NK-92 treated with Interleukin-12 subunit alpha and Interleukin-12 subunit beta, amount 100 ng/mL, for 24 hours (cell line): ENCODE measurements at places on chromosomes 4 and X.

DNA sequence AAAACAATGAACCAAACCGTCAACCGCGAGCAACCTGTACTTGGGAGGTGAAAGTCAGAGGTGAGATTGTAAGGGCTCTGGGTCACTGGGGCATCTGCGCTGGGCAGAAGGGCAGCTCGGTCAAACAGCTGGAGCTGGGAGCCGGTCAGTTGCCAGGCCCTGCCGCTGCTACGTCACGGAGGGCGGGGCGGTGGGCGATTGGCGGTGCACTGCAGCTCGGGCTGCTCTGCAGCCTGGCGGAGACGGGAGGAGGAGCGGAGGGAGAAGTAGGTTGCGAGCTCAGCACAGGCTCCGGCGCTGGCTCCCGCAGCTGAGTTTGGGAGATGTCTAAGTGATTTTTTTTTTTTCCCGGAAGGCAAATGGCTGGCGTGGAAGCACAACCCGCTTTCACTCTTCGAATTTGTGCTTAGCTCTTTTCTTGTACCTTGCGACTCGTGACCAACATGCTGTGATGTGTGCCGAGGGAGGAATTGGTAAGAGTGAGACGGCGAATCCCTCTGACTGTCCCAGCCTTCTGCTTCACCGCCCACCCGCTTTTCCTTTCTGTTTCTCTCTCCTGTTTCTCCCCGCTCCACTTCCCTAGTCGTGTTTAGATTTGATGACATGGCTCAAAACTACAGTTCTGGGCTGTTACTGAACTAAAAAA is at the start of gene ATP10D:
TSS of gene ATP10D (plus strand) at position 229 of the 646 bp plus-strand sequence. CDS start 27,266 bp downstream, outside the sequence.
- DNase-seq = peak; percentile 78

GRCh38 chr4:57148177-57148576 is 38.0 kb upstream of the IGFBP7 start:
- no peak for DNase-seq

- DNase-seq = no peak
Measured at GRCh38 chrX:120207009-120207605, 43.5 kb upstream of the ZBTB33 start.

GRCh38 chr4:81531410-81531809 is 59.7 kb upstream of the RASGEF1B start:
- DNase-seq = no peak

DNA sequence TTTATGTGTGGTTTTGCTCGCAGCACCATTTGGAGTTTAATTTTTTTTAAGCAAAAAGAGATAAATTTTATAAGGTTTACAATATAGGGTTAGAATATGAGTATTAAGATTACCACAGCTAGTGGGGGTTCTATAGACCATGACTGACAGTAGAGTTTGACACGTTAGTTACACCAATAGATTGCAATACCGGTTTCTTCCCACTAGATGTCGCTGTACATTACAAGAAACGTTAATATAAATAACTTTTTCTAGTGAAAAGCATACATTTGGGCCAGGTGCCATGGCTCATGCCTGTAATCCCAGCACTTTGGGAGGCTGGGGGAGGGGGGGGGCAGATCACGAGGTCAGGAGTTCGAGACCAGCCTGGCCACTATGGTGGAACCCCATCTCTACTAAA is 433.6 kb downstream of the MAGEB5 start:
- no peak for DNase-seq

DNA sequence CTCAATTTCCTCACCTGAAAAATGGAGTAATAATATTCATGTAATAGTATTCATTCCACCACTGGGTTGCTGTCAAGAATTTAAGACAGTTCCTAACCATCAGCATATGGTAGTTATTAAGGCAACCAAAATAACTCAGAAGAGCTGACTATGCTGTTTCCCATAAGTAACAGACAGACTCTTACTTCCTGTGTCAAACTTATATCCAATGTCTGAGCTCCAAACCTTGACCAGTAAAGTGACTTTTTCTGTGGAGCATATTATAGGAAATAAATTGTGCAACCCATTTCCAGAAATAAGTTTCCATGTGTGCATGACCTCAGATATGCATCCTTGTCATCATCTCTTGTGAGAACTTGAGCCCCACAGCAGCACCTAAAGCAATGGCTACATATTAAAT is 78.8 kb downstream of the HADH start:
- DNase-seq = no peak

GRCh38 chr4:109263721-109264120 is 38.7 kb downstream of the COL25A1 start:
- DNase-seq = no peak

GRCh38 chr4:1236103-1236641 is 12.8 kb downstream of the CTBP1 start:
- DNase-seq = no peak

DNA sequence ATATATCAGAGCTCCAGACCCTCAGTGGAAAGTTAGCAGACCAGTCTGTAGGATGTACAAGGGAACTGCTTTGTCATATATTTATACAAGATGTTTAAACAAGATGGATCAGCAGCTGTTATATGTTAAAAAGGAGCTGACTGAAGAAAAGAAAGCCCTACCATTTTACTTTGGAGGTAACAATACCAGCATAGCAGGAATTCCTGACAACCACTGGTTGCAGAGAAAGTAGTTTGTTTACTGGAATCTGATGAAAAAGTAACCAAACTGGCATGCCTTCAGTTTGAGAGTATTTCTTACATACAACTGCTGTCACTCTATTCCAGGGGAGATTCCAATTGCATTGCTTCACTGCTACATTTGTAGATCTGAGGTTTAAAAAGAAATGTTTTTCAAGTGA is 49.5 kb upstream of the GABRQ start:
- no peak for DNase-seq

DNA sequence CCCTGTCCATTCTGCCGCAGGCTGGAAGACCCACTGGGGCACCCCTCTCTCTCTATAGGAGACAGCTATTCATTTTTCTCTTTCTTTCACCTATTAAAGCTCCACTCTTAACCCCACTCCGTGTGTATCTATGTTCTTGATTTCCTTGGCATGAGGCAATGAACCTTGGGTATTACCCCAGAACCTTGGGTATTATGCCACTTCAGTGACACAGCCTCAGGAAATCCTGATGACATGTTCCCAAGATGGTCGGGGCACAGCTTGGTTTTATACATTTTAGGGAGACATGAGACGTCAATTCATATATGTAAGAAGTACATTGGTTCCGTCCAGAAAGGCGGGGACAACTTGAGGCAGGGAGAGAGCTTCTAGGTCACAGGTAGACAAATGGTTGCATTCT is 13.4 kb downstream of the HTT-AS start:
- no peak for DNase-seq

DNA sequence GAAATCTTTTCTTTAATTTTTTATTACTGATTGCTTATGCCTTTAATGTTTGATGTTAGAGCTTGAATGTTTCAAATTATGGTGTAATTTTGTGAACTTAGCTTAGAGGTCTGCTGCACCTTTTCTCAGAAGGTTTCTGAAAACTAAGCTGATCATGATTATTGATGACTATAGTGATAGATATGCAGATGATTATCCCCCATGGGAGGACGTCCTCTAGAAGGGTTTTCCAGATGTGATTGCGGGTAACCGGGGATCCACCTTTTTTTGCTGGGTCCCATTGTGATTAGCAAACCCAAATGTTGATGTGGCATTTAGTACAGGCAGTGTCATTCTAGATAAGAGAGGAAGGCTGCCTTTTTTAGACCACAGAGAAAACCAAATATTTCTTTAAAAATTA is 272.9 kb downstream of the FBXO8 start:
- no peak for DNase-seq

- no peak for DNase-seq
Measured at GRCh38 chrX:140440876-140441275, 64.0 kb downstream of the SOX3 start.

GRCh38 chr4:106343865-106344646 is 24.5 kb downstream of the GIMD1 start:
- DNase-seq = no peak
